Astrocyte (in vitro differentiated cells and primary cell): ENCODE measurements at places on chromosomes 7 and 10. TPM values are rescaled to one million over a fixed set of nuclear protein-coding genes. Genes with fewer than 3 reads are reported as not detected.
A peak's percentile ranks its signal among the peaks of the same experiment; 100 is the strongest.

DNA sequence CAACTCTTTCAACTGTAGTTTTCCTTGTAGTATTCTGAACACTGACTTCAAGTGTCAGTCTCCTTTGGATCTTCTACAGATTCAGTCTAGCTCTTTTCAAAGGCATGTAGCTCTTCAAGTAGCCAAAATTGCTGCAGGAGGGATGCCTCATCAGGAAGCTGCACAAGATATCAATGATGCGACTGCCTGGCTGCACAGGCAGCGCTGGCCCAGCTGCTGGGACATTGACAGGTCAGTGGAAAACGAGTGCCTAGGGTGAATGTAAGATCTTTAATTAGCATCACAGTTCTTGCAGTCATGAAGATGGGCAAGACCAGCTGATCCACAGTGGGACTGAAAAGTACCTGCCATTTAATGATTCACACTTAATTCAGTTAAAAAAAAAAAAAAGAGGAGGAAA lies 167.6 kb downstream of the ANK3 start:
- H3K4me3 ChIP-seq: no peak overlapping the region
- H3K36me3 ChIP-seq: no peaks in the 10 kb centered on the region
- no peak for DNase-seq
- no peaks in the 10 kb centered on the region for H3K27me3 ChIP-seq

GRCh38 chr7:5777932-5778331 lies 3.5 kb downstream of the RNF216 start:
- no peaks in the 10 kb centered on the region for H3K27me3 ChIP-seq
- peaks cover 30% of the 10 kb centered on the region for H3K4me1 ChIP-seq
- H3K27ac ChIP-seq: no peak overlapping the region

- no peak overlapping the region for H3K27ac ChIP-seq
- H3K4me1 ChIP-seq: peaks cover 4% of the 10 kb centered on the region
- no peak overlapping the region for H3K4me3 ChIP-seq
- DNase-seq: no peak
These were observed 151.0 kb downstream of the CHCHD3 start for GRCh38 chr7:132930881-132931280.

GRCh38 chr10:29324220-29324841 lies 35.5 kb downstream of the LYZL1 start:
- DNase-seq: peak; percentile 77
- no peak overlapping the region for H3K27ac ChIP-seq
- H3K4me3 ChIP-seq: no peak overlapping the region
- no peaks in the 10 kb centered on the region for H3K36me3 ChIP-seq
- peaks cover 12% of the 10 kb centered on the region for H3K4me1 ChIP-seq

DNA sequence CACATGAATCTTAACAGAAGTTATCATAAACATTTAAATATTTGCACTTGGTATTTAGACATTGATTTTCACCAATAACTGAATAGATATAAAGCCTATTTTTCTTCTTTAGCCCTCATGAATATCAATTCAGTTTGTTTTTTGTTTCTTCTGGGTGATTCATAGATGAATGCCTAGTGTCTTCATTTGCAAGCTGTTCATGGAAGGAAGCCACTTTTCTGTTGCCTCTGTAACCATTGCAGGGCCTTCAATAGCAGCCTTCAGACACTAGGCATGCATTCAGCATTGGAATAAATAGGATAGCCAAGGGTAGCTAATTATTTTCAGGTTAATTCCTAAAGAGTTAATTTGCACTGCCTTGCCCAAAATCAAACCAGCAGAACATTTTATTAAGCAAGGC lies 375.3 kb downstream of the DPP6 start:
- no peak overlapping the region for H3K4me3 ChIP-seq
- H3K4me1 ChIP-seq: no peaks in the 10 kb centered on the region
- no peak overlapping the region for H3K27ac ChIP-seq

CCL26 gene
- total RNA-seq: not detected in 2 replicates

CCDC146 gene
- total RNA-seq: 1.8 and 2.0 TPM in 2 replicates

SYT15 gene
- total RNA-seq: 1.2 and 1.4 TPM in 2 replicates
